GM12891 (cell line): ENCODE measurements at places on chromosomes 1 and 21.

- no peak for DNase-seq
These were observed 17.0 kb downstream of the CITED4 start for GRCh38 chr1:40844887-40845878.

- DNase-seq, result no peak
These were observed 1.1 kb downstream of the CD84 start for GRCh38 chr1:160578175-160578524.

DNA sequence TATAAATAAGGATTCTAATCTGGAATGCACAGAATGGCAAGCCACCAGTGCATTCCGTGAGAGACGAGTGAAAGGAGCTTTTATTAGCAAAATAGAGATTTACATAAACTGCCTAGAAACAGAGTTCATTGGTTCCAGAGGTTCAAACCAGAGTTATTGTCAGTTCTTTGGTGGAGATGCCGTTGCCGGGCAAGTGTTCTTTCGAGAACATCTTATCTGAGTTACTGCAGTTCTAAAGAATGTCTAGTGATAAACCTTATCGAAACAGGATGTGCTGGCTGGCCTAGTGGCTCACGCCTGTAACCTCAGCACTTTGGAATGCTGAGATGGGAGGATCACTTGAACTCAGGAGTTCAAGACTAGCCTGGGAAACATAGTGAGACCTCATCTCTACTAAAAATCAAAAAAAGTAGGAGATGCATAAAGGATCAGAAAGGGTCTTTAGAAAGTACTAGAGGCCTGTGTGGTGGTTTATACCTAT lies 19.9 kb upstream of the EVI5 start:
- DNase-seq, result peak; percentile 27

- no peak for DNase-seq
These were observed 1.1 kb upstream of the MAP7D1 start for GRCh38 chr1:36154765-36155407.

DNA sequence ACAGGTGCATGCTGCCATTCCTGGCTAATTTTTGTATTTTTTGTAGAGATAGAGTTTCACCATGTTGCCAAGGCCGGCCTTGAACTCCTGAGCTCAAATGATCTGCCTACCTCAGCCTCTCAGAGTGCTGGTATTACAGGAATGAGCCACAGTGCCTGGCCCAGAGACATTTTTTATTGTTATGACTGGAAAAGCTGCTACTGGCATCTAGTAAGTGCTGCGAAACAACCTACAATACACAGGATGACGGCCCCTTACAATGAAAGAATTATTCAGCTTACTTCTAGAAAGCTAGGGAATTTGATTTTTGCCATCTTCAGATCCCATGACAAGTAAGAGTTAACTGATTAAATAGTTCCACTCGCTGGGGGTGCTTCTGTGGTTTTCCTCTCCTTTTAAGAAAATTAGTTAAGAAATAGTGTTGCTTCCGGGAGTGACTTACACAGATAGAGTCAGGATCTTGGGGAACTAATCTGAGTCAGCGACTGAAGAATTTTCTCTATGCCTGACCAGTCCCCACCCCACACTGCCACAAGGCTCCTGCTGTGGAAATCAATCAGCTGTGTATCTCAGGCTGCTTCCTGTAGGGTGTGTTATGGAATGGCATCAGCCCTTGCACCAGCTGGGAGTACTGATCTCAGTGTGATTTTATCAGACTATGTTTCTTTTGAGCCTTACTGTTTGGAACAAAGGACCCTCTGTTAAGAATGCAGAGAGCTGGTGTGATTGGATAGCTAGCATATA lies 93.0 kb upstream of the BMP8A start:
- DNase-seq, result no peak

GRCh38 chr1:218312509-218312908 lies 27.4 kb downstream of the RRP15 start:
- no peak for DNase-seq

DNA sequence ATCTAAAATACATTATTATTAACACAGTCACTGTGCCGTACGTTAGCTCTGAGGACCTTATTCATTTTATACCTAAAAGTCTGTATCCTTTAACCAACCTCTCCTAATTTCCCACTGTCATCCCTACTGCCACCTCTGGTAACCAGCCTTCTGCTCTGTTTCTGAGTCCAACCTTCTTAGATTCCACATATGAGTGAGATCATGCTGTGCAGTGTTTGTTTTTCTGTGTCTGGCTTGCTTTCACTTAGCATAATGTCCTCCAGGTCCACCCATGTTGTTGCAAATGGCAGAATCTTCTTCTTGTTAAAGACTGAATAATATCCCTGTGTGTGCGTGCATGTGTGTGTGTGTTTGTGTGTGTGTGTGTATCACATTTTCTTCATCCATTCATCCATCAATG lies 64.2 kb downstream of the ETS2 start:
- DNase-seq, result no peak

GRCh38 chr21:31198575-31198974 lies 145.5 kb downstream of the TIAM1 start:
- DNase-seq, result no peak

GRCh38 chr1:99507906-99508732 lies 137.8 kb upstream of the PALMD start:
- DNase-seq, result no peak
